ENCODE measurements at places on chromosomes 3 and 15.

GRCh38 chr3:172164620-172165362 lies 125.4 kb downstream of the FNDC3B start:
- no peak for DNase-seq

- DNase-seq: no peak
Observed at GRCh38 chr15:101332061-101332467, 37.0 kb upstream of the SNRPA1 start.

DNA sequence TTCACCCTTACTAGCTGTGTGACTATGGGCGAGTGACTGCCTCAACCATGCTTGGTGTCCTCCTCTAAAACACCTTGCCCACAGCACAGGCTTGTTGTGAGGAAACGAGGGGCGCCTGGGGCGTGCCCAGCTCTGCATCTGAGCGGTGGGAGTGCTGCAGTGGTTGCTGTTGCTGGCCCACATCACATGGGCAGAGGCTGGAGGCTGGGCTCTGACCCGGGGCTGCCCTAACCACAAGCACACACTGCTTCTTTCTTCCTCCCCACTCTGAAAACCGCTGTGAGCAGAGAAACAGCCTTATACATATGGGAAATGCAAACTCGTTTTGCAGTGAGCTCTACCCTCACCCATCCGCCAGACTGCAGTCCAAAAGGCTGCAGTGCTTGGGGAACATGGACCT lies 74.8 kb upstream of the RPL32 start:
- no peak for DNase-seq

GRCh38 chr3:23877329-23877980 lies 39.3 kb downstream of the NKIRAS1 start:
- no peak for DNase-seq

DNA sequence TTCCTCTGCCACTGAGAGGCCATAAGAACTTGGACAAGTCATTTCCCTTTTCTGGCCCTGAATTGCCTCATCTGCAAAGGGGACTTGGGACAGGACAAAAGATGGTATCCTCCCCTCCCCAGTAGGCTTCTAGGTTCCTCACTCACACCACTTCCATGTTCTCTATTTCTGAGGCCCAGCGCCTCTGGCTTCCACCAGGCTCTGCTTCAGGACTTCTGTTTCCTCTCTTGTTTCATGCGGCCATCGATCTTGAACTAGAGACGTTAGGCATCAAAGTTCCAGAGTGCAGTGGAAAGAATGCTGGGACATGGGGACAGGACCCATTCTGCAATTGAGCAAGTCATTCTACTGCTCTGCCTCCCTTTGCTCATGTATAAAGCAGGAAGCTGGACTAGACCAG lies 1.7 kb downstream of the TM4SF4 start:
- no peak for DNase-seq

DNA sequence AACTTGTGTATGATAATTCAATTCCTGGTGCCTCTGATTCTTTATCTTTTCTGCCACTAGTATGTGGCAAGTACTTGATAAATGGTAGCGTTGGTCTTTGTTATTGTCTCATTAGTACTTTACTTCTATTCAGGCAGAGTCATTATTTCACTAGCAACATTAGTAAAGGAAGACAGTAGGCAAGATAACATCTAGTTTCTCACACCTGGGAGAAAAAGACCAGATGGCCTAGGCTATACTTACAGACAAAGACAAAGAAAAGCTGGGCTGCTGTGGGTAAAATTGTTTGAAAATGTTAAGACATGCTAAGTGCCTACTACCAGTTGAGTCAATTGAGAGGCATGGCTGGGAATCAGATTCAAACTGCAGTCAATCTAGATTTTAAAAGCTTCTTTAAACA lies 198.7 kb upstream of the CMC1 start:
- no peak for DNase-seq

DNA sequence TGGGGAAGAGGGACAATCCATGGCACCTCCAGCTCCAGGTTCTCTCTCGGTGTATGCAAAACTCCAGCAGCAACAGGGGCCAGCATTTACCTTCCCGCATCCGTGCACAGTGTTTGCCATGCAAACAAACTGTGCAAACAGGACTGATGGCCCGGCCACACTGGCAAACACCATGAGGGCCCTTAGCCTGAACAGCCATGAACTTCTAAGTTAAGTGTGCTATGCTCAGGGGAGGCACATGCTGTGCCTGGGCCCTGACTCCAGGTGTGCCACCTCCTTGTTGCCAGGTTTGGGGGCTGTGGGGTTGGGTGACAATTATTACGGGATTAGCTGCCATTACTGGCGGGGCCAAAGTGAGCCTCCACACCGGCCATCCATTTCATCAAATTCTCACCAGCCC lies 57.5 kb downstream of the CACNA2D2 start:
- peak; percentile 29 for DNase-seq

DNA sequence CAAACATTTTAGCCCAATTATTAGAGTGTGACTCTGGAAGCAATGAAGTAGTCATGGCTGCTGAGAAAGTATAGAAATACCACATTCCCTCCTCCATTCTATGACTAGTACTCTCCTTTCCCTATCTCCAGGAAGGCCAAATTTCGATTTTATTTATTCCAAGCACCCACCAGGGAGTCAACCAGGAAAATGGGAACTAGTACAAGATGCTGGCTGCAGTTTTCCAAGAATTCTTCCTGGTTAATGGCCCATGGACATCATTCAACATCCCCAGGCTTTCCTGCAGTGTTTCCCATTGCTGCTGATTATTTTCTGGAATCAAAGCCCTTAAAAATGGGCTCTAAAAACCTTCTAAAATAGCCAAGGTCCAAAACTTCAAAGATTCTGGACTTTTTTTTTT lies 247.9 kb upstream of the STT3B start:
- DNase-seq: no peak

- no peak for DNase-seq
Observed at GRCh38 chr3:59872128-59872527, 822.3 kb upstream of the CFAP20DC start.

DNA sequence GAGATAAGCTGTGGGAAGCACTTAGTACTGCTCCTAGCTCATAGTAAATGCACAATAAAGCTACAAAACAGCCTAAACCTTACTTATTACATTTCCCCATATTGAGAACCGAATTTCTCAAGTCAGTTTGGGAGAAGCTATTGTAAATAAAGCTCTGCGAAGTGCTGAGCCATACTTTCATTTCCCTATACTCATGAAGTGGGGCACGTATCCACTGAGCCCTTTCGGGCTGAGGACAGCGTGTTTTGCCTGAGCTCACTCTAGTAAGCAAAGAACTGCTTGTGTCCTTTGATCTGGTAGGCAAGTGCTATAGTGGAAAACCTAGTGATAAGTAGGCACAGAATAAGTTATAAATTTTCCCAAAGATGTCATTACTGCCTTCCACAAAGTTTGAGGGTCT lies 165.0 kb downstream of the RSL24D1 start:
- no peak for DNase-seq

GRCh38 chr15:31396881-31397560 lies 70.4 kb downstream of the KLF13 start:
- peak; percentile 91 for DNase-seq

DNA sequence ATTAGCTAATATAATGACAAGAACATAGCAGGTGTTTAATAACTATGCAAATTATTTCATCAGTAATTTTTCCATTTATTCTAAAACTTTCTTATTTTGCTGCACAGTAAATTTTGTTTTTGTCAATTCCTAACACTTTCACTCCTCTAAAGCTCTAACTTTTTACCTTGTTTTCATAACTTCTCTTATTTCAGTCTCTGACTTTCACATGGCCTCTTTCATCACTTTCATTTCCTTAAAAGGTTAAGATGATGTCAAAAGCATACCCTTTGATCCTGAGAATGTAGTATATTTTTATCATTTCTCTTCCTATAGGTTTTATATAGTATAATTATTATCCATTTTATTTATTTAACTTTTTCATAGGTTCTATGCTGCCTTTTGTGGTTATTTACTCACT lies 1325.8 kb upstream of the ALCAM start:
- DNase-seq: no peak

GRCh38 chr3:152376351-152377183 lies 107.8 kb downstream of the MBNL1 start:
- no peak for DNase-seq

GRCh38 chr3:3739330-3740060 lies 59.7 kb upstream of the LRRN1 start:
- DNase-seq: no peak

GRCh38 chr3:175386630-175387029 lies 527.5 kb downstream of the NAALADL2 start:
- no peak for DNase-seq
